ENCODE measurements at places on chromosomes 3 and 15.

GRCh38 chr3:198028718-198029117, 68.7 kb downstream of the LMLN start:
- peak; percentile 11 for DNase-seq

GRCh38 chr15:92346063-92346462, 47.6 kb upstream of the ST8SIA2 start:
- DNase-seq, result no peak

DNA sequence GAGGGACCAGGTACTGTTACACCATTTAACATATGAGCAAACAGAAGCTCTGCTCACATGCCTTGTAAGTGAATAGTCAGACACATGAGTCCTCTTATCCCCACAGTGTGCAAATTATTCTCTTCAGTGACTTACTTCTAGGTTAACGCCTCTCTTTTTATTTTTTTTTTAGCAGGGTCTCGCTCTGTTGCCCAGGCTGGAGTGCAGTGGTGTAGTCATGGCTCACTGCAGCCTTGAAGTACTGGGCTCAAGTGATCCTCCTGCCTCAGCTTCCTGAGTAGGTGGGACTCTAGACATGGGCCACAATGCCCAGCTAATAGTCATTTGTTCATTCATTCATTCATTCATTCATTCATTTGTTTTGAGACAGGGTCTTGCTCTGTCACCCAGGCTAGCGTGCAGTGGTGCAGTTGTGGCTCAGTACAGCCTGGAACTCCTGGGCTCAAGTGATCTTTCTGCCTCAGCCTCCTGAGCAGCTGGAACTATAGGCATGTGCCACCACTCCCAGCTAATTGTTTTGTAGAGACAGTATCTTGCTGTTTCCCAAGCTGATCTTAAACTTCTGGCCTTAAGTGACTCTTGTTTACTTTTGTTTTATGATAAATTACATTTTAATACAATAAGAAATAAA, 94.7 kb downstream of the LRRC28 start:
- DNase-seq, result no peak

DNA sequence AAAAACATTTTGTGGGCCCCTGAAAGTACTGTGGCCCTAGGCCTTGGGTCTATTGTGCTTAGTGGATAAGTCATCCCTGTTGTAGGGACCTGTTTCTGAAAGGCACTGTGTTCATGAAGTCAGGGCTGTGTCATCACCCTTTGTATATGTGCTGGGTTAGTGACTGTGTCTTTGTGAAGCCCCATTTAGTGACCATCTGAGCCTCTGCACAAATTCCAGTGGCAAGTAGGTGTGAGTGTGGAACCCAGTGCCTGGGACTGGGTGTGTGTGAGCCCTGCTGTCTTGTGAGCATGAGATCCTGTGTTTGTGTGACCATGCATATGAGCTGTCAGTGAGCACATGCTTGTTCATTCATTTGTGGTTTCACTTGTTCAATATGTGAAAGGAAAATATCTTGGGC, 1.2 kb upstream of the HYAL1 start:
- peak; percentile 7 for DNase-seq

GRCh38 chr3:66400411-66401156, 100.2 kb downstream of the LRIG1 start:
- no peak for DNase-seq

GRCh38 chr3:184647405-184647936, 64.4 kb downstream of the MAGEF1 start:
- DNase-seq, result no peak

DNA sequence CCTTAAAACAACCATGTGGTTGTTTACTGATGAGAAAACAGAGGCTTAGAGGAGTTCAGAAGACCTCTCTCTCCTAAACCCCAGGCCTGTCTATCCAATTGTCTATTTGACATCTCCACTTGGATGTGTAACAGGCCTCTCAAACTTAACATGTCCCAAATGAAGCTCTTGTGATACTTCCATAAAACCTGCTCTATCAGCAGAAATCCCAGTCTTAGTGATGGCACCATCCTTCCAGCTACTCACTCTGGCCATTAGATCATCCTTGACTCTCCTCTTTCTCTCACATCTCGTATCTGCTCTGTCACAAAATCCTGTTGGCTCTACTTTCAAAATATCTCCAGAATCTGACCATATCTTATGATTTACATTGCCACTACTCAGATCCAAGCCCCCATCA, 28.8 kb downstream of the EHHADH start:
- no peak for DNase-seq
